ENCODE measurements at places on chromosomes 3 and 15.

- DNase-seq = no peak
Observed at GRCh38 chr3:179486806-179487205, 35.5 kb upstream of the GNB4 start.

GRCh38 chr15:63447017-63447676, 57.2 kb upstream of the USP3 start:
- DNase-seq = no peak

GRCh38 chr3:125148836-125149235, 63.7 kb downstream of the SLC12A8 start:
- DNase-seq = no peak

DNA sequence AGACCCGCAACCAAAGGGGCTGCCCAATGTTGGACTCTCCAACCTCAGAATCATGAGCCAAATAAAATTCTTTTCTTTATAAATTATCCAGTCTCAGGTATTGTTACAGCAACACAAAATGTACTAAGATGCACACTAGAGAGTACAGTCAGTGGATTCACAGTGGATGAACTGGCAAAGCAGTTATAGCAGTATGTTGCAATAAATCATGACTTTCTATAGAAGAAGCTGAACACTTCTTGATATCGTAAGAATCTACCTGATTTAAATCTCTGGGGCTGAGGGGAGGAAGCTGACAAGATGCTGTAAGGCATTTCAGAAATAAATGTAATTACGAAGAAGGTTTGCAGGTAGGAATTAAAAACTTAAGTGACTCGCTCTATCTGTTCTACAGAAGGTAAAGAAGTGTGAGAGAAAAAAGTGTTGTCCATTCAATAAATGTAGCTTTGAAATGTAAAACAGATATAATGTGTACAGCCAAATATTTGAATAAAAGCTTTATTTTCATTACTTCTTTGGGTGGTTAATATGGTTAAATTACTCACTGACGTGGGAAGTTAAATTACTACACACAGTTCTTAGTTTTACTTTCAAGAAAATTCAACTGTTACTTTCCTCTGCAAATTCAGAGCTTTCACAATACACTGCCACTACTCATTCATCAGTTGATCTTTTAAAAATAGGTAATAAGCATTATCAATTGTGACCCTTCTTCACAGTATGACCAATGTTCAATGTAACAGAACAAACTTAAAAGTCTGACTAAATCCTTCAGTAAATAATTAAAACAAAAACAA, 439.1 kb downstream of the SHQ1 start:
- DNase-seq = no peak

DNA sequence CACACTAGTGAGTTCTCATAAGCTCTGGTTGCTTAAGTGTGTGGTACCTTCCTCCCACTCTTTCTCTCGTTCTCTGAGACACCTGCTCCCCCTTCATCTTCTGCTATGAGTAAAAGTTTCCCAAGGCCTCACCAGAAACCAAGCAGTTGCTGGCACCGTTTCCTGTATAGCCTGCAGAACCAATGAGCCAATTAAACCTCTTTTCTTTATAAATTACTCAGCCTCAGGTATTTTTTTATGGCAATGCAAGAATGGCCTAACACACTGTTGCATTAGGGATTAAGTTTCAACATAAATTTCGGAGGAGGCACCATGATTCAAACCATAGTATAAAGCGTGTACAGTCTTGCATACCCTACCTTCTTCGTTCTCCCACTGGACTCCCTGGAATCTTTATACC, 252.3 kb upstream of the CHRM5 start:
- DNase-seq = no peak

GRCh38 chr3:95883801-95884200, 930.6 kb upstream of the EPHA6 start:
- DNase-seq = no peak

DNA sequence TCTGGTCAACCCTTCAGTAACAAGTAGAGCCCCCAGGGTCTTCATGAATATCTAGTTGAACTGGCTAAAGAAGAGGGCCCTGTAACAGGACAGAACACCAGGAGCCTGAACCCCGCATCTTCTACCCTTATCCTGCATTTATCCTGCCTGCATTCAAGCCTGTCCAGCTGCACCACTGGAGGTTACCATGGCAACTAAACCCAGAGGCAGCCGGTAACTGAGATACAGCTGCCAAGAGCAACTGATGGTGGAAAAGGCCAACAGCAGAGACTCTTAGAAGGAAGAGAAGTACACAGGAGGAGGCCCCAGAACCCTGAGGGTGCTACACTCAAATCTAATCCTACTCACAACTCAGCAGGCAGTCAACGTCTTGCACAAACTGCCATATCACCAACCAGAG, 3.7 kb upstream of the PRKAR2A start:
- no peak for DNase-seq

DNA sequence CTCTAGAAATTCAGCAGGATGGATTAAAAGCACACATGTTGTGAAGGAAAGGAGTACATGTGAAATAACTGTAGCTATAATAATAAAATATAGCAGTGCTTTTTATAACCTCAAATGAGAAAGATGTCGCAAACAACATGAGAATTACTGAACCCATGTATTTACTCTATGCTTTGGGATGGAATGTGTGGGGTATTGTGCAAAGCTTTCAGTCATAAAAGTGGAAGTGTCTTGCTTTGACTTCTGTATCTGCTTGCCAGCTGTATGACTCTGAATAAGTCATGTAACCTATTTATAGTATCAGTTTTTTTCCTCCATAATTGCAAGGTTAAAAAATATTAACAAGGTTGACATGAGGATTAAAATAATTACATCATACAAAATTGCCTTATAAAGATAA, 519.3 kb upstream of the CADM2 start:
- DNase-seq = no peak

- no peak for DNase-seq
Observed at GRCh38 chr3:124315215-124316033, 323.5 kb upstream of the ROPN1 start.

GRCh38 chr15:46654993-46655392, 1020.2 kb downstream of the SQOR start:
- no peak for DNase-seq

- DNase-seq = no peak
Observed at GRCh38 chr3:150519026-150519425, 27.3 kb downstream of the SERP1 start.

DNA sequence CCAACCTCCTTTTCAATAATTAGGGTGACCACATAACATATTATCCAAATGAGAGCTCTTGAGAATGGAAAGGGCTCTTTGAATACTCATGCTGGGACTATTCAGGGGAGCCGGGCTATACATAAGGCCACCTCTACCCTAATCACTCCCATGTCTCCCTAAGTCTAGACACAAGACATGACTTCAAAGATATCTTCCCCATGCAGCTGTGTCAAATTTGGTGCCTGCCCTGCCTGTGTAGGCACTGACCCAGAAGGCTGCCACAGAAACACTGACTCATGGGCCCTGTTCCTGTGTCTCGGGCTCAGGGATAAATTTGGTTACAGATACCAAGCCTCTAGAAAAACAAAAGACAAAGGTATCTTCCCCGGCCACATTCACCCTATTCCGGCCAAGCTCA, 70.3 kb downstream of the MYLK start:
- no peak for DNase-seq

DNA sequence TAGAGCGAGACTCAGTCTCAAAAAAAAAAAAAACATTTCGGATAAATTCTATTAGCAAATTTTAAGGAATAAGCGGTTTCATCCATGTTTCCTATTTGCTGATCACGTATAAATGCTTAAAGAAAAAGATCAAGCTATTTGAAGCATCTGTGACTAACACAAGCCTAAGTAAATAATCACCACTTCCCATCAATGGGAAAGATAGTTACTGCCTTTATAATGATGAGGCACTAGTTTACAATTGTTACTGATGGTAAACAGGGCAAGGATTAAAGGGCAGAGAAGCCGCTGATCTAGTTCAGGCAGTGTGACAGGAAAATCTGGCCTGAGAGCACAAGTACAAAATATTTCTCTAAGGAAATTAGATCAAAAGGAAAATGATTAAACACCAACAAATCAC, 13.7 kb downstream of the CLPX start:
- no peak for DNase-seq

DNA sequence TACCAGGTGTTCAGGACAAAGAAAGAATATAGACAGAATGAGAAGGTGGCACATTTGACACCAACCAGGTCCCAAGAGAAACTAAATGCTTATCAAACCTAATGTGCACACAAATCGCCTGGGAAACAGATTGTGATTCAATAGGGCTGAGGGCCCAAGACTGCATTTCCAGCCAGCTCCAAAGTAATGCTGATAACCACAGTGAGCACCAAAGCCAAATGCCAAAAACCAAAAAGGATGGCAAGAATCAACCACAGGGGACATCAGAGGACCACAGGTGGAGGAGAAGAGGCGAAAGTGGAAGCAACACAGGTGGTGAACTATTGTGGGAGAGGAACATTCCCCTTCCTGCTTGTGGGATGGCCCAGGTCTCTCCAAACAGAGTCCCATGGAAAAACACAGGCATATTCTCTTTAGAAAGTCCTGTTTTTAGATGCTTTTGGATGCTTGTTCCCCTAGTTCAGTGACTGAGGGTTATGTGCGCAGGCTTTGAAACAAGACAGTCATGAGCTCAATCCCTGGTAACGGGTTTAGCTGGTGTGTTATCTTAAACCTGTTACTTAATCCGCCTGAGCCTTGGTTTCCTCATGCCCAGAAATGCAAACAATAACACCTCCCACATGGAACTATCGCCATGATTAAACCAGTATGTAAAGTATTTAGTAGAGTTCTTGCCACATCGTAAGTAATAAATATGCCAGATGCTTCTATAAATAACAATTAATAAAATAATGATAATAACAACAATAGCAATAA, 241.7 kb downstream of the ATP8B4 start:
- no peak for DNase-seq

DNA sequence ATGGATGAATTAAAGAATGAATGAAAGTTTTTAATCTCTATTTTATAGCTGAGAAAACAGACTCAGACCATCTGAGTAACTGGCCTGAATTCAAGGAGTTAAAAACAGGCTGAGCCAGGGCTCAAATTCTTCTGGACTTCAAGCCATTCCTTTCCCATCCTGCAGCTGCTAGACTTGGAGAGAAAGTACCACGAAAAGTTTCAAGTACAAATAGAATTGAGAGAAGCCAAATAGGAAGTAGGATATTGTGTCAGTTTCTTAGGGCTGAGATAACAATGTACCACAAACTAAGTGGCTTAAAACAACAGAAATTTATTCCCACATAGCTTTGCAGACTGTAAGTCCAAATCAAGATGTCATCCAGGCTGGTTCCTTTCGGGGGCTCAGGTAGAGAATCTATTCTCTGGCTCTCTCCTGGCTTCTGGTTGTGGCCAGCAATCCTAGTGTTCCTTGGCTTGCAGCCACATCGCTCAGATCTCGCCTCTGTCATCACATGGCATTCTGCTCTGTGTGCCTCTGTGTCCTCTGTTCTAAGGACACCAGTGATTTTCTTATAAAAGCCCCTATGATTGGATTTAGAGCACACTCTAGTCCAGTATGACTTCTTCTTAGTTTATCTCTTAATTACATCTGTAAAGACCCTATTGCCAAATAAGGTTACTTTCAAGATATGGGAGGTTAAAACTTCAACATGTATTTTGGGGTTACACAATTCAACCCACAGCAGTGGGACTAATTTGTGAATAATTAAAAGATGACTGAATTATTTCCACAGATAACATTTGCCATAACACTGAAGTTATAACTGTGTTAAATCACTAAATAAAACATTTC, 25.7 kb upstream of the GOLIM4 start:
- no peak for DNase-seq

- DNase-seq = no peak
Observed at GRCh38 chr3:67648229-67648628, 6.2 kb downstream of the SUCLG2 start.

GRCh38 chr3:59940718-59941117, 890.9 kb upstream of the CFAP20DC start:
- no peak for DNase-seq

DNA sequence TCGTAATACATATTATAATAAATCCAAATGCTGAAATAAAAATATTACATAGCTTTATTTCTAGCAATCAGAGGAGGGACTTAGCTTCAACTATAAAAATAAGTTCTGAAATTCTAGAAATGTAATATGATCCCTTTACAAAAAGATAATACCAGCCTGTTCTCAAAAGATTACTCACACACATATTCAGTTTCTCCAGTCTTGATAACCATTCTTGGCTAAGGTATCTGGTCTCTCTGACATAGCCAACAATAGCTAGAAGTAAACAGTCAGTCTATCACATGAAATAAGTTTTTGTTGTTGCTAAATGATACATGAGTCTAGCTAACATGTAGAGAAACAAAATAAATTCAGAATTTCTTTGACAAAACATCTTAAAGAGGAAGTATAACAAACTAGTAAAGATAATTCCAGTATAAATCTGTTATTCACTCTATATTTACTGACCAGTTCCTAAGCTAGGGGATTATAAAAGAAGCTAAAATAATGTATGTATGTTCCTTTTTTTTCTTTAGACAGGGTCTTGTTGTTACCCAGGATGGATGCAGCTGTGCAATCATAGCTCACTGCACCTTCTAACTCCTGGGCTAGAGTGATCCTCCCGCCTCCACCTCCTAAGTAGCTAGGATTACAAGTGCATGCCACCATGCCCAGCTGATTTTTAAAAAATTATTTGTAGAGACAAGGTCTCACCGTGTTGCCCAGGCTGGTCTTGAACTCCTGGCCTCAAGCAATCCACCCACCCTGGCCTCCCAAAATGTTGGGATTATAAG, 170.6 kb downstream of the TBL1XR1 start:
- DNase-seq = no peak

DNA sequence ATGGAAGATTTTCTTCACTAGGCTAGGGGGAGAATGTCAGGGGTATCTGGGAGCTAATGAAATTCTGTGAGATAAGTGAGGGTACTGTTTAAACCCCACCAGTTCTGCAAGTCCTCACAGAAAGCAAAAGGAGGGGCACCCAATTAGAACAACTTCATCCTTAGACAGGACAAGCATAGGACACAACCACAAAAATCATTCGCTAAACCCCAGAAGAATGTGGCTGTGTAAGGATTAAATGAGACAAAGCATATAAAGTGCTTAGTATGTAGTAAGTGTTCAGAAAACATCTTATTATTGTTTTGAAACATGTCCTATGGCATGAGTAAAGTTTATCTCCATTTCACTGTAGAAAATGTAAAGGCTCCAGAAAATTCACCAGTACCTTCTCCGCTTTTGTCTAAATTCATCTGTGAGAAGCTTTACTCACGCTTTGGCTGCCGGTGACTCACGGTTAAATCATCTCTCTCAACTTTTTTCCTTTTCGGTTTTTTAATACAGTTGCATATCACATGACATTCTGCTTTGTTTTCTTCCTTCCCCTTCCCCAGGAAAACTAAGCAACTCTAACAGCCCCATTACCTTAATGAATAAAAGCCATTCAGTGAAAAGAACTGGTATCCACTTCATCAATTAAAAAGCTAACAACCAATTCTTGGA, 1.7 kb downstream of the CLRN1 start:
- DNase-seq = no peak

DNA sequence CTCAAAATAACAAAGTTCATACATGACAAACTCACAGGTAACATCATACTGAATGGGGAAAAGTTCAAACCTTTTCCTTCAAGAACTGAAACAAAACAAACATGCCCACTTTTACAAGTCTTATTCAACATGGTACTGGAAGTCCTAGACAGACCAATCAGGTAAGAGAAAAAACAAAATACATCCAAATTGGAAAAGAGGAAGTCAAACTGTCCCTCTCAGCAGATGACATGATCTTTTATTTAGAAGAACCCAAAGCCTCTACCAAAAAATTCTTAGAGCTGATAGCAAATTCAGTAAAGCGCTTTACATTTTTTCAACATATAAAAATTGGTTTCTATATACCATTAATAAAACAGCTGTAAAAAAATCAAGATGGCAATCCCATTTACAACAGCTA, 219.4 kb downstream of the STAG1 start:
- DNase-seq = no peak
